ENCODE measurements at places on chromosomes 3 and 15.

GRCh38 chr3:30503446-30503845, 103.0 kb upstream of the TGFBR2 start:
- no peaks in the 10 kb centered on the region for H3K36me3 ChIP-seq
- no peaks in the 10 kb centered on the region for H3K27me3 ChIP-seq
- no peak overlapping the region for H3K4me3 ChIP-seq

- no peak for DNase-seq
- no peaks in the 10 kb centered on the region for H3K36me3 ChIP-seq
- no peaks in the 10 kb centered on the region for H3K27me3 ChIP-seq
- no peak overlapping the region for H3K4me3 ChIP-seq
- no peaks in the 10 kb centered on the region for H3K4me1 ChIP-seq
Observed at GRCh38 chr3:4271834-4272233, 31.3 kb upstream of the SETMAR start.

- peaks cover 3% of the 10 kb centered on the region for H3K4me1 ChIP-seq
- no peak for DNase-seq
- H3K27ac ChIP-seq: no peak overlapping the region
- H3K27me3 ChIP-seq: no peaks in the 10 kb centered on the region
Observed at GRCh38 chr3:36864180-36865053, 80.4 kb downstream of the TRANK1 start.

DNA sequence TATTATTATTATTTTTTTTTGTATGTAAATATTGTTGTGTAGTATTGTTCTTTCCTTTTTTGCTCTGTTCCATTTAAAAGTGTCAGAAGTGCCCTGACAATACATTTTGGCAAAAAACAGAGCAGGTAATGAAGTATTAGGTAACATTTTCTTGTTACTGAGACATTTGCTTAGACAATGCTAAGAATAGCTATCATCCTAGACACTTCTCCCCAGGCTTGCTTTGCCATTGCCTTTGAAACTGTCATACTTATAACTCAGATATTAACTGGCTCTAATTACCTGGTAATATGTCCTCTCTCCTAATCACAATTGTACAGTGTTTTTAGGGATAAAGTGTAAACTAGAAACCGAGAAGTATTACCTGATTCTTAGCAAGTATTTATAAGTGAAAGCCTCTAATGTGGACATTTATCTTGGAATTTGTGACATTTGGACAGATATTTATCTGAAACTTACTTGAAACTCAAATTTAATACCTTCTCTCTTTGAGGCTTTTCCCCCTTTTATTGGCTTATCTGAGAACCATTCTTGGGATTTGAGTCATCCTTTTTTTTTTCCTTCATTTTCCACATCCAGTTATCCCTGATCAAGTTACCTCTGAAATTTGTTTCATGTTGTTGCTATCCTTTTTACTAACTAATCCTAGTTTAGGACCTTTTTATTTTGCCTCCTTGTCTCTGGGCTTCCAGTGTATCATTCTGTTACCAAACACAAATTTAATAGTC, 13.1 kb downstream of the ARIH1 start:
- peaks cover 6% of the 10 kb centered on the region for H3K4me1 ChIP-seq
- no peak for DNase-seq
- peak overlapping the region; percentile 15 for H3K27ac ChIP-seq
- H3K36me3 ChIP-seq: peaks cover 3% of the 10 kb centered on the region

- no peaks in the 10 kb centered on the region for H3K36me3 ChIP-seq
- H3K4me1 ChIP-seq: peaks cover 3% of the 10 kb centered on the region
- H3K27ac ChIP-seq: no peak overlapping the region
- DNase-seq: no peak
- no peaks in the 10 kb centered on the region for H3K27me3 ChIP-seq
- no peak overlapping the region for H3K4me3 ChIP-seq
Observed at GRCh38 chr3:62248734-62249483, 124.4 kb downstream of the FEZF2 start.

- no peak for DNase-seq
- H3K27ac ChIP-seq: no peak overlapping the region
- H3K36me3 ChIP-seq: no peaks in the 10 kb centered on the region
- H3K4me1 ChIP-seq: no peaks in the 10 kb centered on the region
- peaks cover 5% of the 10 kb centered on the region for H3K27me3 ChIP-seq
- no peak overlapping the region for H3K4me3 ChIP-seq
Observed at GRCh38 chr3:10601151-10601856, 95.9 kb upstream of the ATP2B2 start.

Data from endothelial cell (in vitro differentiated cells).